ENCODE measurements at places on chromosomes 1 and 21.
A peak's percentile ranks its signal among the peaks of the same experiment; 100 is the strongest.

DNA sequence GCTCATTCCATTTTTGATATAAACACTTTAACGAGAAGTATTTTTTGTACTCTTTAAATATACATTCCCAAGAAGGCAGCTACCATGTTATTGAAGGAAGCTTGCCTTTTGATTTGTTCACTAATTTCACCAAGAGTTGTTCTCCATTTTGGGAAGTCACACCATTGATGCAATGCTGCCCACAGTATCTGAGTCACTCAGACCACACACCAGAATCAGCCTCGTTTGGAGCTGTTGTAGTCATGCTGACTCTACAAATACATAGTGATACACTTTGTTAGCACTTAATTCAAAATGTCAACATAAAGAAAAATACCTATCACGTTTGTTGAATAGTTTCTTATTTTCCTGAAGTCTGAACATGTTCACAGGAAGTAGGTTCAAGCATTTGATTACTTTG is 78.7 kb downstream of the PAPPA2 start:
- no peak for DNase-seq

DNA sequence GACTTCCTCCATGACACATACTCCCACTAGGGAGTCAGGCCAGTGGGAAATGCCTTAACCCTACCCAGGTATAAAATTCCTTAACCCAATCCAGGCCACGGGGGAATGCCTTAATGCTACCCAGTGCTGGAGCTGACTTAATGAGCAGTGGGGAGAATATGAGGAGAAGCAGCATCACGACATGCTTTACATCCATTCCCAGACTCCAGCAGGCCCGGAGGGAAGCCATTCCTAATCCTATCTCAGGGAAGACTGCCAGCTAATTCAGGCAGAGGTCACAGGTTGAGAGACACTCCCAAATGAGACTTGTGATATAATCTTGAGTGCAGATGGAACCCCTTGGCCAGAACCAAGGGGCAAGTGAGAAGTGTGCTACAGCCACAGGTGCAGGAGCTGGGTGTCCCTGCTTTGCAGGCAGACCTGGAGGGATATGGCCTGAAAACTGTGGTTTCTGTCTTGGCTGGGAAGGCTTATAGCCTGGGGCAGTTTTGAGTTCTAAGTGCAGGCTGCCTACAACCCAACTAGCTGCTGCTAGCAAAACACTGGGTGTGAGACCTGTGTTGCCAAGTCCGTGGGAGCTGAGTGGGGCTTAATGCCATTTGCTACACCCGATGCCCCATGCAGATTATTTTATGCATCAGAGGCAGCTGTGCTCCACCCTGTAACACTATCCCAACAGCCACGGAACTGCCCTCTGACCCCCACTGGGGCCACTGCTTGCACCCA is 45.1 kb upstream of the GUCA2A start:
- DNase-seq: peak; percentile 17

- peak; percentile 81 for DNase-seq
Observed at GRCh38 chr1:206575165-206575893, 36.9 kb downstream of the EIF2D start.

GRCh38 chr1:47229886-47230691 is 1.9 kb downstream of the TAL1 start:
- no peak for DNase-seq

GRCh38 chr1:91549041-91549735 is 48.5 kb downstream of the CDC7 start:
- no peak for DNase-seq

DNA sequence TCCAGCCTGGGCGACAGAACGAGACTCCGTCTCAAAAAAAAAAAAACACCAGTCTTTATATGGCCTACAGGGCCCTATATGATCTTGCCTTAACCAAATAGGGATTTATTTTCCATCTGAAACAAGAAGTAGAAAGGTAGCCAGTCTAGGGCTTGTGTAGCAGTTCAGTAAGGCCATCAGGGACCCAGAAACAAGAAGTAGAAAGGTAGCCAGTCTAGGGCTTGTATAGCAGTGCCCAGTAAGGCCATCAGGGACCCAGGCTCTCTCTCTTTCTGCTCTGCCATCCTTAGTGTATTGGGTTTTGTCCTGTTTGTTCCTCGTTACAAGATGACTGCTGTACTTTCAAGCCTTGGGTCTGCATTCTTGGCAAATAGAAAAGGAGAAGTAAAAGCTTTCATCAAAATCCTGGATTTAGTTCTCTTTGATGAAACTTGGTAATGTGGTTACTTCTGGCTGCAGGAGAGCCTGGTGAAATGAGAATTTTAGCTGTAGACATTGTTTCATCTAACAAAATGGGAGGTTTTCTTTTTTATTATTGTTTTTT is 46.1 kb downstream of the PKN2 start:
- no peak for DNase-seq

DNA sequence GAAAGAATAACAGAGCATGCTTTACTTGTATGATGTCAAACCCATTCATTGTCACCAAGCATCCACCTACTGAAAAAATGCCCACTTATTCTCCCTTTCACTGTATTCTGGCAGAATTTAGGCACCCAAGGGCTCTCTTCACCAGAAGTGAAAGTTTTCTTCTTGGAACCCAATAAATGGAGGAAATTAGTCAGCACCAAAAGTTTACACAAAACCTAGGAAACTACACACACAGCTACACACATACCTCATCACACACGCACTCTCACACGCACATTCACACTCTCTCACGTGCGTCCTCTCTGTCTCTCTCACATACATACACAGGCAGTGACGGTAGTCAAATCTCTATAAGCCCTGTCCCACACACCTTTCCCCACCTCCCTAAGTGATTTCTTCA is 37.6 kb downstream of the MCOLN2 start:
- DNase-seq: no peak

- no peak for DNase-seq
Observed at GRCh38 chr1:119981986-119982815, 85.9 kb upstream of the ADAM30 start.

DNA sequence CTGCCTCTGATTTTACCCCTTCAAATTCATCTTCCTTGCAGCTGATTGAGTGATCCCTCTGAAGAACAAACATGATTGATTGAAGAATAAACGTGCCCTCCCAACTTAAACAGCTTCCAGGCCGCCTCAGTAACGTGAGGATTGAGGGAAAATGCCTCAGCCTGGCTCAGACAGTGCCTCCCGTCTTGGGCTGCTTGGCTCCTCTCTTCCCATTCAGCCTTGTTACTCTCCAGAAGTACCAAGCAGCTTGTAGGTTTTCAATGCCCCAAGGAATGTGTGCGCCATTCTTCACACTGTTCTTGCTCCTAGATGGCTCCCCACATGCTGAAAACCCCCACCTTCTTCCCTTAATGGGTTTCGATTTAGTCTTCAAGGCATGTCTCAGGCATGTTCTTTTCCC is 51.8 kb downstream of the ST6GALNAC5 start:
- DNase-seq: peak; percentile 6

DNA sequence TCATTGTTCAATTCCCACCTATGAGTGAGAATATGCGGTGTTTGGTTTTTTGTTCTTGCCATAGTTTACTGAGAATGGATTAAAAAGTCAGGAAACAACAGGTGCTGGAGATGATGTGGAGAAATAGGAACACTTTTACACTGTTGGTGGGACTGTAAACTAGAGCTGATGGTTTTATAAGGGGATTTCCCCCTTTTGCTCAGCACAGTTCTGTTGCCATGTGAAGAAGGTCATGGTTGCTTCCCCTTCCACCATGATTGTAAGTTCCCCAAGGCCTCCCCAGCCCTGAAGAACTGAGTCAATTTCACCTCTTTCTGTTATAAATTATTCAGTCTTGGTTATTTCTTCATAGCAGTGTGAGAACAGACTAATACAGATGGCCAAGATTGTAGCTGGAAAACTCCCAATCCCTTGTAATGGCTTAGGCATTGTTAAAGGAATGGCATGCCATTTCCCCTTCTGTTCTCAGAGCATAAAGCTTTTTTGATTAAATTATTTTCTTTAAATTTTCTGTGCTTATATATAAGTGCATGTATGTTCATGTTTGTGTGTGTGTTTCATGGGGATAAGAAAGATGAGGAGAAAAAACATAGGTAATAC is 144.8 kb downstream of the BACH1 start:
- DNase-seq: peak; percentile 8

GRCh38 chr1:229229137-229229720 is 41.7 kb upstream of the RAB4A start:
- peak; percentile 37 for DNase-seq

DNA sequence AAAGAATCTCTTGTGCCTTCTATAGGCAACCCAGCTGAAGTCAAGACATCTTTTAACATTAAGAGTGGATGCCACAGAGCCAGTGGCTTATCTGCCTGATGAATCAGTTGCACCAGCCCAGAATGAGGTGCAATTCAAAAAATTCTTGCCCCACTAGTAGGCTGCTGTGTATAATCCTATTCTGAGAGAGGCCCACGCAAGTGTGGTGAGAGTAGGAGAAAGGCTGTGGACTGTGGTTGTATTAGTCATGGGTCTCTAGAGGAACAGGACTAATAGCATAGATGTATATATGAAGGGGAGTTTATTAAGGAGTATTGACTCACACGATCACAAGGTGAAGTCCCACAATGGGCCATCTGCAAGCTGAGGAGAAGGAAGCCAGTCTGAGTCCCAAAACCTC is 216.4 kb downstream of the LTN1 start:
- DNase-seq: no peak

Data from adipocyte (in vitro differentiated cells).